ENCODE measurements at places on chromosomes 3 and 15.

DNA sequence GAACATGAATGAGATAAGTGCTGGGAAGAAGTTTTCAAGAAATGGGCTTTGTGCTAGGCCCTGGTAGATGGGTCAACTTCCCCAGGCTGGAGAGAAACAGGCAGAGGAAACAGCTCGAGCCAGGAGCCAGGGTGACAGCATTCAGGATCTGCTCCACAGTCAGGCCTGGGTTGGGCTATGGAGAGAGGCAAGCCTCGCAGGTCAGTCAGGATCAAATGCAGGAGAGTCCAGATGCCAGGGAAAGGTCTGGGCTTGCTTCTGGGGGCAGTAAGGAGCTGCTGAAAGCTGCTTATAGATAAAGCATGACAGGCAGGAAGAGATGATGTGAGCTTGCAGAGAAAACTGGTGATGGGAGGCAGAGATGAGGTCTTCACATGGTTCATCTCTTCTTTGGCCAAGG lies 11.0 kb upstream of the USP3 start:
- DNase-seq: no peak

DNA sequence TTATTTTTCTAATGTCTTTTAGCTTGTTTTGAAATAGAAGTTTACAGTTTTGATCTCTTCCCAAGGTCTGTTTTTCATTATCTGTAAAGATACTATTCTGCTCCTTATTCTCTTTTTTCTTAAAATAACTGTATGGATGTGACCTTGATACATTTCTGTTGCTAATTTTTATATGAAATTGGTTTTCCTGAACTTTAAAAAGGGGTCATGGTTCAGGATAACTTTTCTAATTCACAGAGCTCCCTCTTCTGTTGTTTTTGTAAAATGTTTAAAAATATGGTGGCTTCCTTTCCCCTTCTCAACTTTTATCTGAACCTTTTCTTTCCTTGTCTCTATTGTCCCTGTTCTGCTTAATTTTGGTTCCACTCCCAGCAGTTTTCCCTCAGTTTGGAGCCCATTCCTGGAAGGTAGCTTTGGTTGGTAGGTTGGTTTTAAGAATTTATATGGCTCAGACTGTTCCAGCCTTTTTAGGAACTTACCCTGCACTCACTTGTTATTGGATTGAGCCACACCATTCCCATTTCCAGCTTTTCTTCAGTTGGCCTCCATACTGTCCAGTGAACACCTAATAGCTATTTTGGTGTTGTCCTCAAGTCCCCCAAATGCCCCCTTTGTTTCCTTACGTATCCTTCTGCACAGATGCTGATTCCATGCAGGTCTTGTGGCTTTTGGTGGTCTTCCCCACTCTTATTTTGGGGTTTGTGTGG lies 70.3 kb downstream of the SLMAP start:
- no peak for DNase-seq

DNA sequence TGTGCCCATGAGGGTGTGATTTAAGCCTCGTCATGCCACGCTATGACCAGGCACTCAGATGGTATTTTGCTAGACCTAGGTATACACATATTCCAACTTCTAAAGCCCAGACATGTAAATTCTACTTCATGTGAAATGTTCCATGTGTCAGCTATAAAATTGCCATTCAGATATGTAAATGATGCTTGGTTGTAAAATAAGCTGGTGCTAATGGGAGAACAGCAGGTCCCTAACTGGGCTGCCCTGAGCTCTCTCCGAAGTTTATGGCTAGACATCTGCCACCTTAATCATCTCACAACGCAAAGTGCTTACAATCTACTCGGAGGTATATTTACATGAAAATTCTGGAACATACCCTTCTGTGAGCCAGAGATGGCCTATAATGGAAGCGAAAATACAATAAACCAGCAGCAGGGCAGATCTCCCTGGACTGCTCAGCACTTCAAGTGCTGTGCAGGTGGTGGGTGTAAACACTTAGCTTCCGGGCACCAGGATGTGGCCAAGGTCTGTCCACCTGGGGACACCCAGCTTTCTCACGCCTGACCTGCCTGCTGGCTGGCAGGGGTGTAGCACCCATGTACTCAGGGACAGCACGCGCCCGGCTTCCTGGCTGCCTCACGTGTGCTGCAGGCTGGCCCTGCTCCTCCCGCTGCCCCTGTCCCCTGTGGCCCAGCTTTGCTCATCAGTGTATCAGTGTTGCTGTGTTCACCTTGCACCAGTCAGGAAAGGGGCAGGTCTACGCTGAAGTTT lies 82.0 kb downstream of the CHDH start:
- DNase-seq: peak; percentile 36

- no peak for DNase-seq
Observed at GRCh38 chr3:44120721-44121582, 120.7 kb upstream of the TOPAZ1 start.

GRCh38 chr3:95002438-95003046 lies 939.7 kb downstream of the NSUN3 start:
- DNase-seq: no peak

GRCh38 chr3:140078343-140078742 lies 143.4 kb downstream of the CLSTN2 start:
- no peak for DNase-seq

DNA sequence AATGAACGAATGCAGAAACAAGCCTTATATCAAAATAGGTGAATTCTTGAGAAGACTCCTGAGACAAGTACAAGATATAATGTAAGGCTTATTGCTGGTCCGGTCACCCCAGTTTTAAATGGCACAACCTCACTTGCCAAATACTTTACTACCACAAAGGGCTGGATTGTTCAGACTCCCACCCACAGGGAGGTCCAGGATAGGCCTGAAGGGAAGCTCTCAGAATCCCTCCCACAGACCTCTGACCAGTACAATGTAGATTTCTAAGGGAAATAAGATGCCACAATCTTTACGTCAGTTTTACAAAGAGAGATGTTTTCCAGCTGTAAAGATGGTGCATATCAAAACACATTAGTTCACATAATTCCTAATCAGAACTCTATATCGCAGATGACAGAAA lies 577.7 kb upstream of the ADAMTS9 start:
- no peak for DNase-seq

DNA sequence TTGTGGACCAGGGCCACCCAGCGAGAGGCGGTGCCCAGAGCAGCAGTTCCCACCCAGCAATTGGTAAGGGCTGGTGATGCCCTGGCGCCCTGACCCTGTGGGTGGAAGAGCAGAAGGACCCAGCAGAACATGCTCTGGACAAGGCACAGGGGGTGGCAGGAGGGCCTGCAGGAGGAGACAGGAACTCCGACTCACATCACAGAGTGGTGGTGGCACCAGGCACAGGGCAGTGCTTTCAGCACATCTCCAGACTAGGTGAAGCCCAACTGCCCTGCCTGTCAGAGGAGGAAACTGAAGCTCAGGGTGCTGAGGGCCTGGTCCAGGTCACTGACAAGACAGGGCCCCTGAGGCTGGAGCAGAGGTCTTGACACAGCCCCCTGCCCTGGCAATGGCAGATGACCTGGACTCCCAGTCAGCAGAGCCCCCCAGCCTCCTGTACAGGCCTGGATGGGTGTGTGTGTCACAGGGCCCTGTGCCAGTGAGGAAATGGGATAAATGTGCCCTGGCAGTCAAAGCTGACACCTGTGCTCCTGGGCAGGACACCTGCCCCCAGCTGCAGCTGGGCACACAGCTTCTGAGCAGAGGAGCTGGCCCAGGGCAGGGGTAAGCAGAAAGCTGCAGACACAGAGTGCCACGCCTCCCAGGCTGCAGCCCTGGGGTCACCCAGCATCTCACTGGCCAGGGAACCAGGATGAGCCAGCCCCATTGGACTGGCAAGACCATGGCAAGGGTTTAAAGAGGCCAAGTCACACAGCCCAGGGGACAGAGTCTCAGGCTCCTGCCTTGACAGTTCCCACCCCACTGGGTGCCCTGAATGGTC lies 11.4 kb downstream of the KLF15 start:
- no peak for DNase-seq

DNA sequence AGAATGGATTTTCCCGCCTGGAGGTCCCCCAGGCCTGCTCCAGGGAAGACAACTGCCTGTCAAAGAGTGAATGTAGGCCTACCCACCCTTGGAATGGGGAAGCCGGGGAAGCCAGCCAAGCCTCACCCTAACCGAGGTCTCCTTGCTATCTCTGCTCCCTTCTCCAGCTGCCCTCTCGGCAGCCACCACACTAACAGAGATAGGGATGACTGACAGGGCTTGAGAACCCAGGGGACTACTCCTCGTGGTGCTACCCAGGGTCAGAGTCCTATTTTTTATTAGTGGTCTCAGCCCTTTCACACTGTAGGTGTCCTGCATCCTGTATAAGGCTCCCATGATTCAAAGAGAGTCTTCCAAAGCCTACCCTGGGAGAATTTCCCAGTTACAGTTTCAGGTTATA lies 160.6 kb upstream of the CHRM5 start:
- DNase-seq: no peak

DNA sequence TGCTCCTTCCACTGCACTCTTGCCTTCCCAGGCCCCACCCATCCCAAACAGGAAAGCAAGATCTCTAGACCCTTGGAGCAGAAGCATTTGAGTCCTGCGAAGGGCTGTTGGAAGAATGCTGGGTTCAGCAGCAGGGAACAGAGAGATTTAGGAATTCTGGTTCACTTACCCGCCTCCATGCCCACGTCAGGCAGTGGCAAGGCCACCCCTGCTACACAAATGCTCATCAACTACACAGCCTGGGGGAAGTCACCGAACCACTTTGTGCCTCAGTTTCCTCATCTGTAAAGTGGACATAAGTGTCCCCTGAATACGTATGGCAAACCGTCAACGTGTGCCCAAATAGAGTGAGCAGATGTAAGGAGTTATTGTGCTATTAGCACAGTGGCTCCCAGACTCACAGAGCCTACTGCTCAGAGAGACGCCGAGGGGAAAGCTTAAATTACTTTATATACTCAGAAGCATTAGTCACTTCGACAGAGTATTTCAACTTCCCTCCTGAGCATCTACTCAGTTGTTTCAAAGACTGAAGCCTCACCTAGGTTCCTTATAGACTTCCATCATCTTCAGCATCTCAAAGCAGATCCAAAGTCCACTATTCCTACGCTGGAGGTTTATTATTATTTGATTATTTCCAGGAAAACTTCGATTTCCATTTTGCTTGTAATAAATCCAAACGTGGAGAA lies 905 bp downstream of the HOMER2 start:
- peak; percentile 22 for DNase-seq

DNA sequence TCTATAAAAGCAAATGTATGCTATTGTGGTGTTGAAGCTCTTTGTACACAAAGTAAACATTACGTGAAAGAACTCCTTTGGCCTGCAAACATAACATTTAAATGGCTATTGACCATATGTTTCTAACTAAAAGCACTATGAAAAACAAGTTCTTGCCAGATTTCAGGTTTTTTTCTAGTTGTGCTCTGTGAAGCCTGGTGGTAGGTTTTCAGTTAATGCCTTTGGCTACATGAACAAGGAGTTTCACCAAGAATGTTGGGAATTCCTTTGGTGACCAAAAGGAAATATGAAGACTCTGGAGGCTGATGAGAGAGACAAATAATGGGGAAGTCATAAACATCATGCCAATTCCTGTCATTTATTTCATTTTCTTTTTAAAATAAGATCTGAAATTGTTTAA lies 66.0 kb downstream of the RBMS3 start:
- no peak for DNase-seq

All from large intestine (tissue), 12 donors.